ENCODE measurements at places on chromosomes 12 and 14. TPM values are rescaled to one million over a fixed set of nuclear protein-coding genes. Genes with fewer than 3 reads are reported as not detected.

STX2 gene
- total RNA-seq, result 29.2 TPM

- peak; percentile 84 for DNase-seq
Measured at GRCh38 chr12:58509116-58509885, 411.0 kb downstream of the LRIG3 start.

DNA sequence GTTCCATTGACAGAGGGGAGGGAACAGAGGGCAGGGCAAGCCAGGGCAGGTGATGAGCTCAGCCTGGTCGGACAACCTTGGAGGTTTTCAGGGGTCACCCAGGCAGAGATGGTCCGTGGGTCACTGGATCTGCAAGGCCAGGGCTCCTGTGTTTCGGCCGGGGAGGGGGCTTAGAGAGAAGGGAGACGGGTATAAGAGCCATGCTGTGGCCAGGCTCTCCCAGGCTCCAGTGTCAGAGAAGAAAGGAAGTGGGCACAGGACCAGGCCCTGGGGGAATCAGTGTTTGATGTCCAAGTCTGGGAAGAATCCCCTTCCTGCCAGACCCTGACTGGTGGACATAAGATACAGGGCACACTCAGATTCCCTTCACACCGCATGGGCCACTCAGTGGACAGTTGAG, 36.9 kb downstream of the DIO3 start:
- DNase-seq, result no peak

HOXC11 gene
- 1.9 TPM for total RNA-seq

- DNase-seq, result no peak
Measured at GRCh38 chr14:55957950-55958349, 160.3 kb upstream of the PELI2 start.

SNRNP35 gene
- total RNA-seq, result 9.9 TPM

LYZ gene
- not detected for total RNA-seq

DNA sequence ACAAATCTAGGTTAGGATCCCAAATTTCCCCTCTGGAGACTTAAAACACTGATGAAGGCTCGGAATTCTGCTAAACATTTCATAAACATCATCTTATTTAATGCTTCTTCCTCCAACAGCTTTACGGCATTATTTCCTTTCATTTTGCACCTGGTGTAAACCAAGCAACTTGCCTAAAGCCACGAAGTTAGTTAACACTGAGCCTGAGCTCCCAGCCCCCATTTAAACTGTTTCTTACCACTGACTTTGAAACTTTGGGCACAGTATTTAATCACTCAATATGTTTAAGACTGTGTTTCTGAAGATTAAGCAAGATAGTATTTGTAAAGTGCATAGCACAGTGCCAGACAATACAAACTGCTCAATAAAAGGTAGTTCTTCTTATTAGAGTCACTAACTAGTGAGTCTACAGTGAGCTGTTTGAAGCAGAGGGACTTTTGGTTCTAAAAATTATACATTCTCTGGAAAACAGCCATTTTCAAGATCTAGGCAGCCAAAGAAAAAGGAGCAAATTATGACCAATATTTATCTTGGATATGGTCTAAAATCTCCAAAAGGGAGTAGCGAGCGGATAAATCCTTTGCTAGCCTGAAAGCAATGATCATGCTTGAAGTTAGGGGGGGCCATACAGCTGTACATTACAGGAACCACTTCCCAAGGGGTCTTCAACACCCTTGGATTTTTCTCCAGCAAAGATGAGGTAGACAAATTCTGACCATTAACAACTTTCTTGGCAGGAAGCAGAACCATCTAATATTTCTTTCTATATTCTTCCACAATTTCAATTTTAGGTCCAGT, 4.0 kb downstream of the EGLN3 start:
- no peak for DNase-seq

GRCh38 chr14:103830511-103831270, 16.7 kb downstream of the PPP1R13B start:
- DNase-seq, result no peak

DNA sequence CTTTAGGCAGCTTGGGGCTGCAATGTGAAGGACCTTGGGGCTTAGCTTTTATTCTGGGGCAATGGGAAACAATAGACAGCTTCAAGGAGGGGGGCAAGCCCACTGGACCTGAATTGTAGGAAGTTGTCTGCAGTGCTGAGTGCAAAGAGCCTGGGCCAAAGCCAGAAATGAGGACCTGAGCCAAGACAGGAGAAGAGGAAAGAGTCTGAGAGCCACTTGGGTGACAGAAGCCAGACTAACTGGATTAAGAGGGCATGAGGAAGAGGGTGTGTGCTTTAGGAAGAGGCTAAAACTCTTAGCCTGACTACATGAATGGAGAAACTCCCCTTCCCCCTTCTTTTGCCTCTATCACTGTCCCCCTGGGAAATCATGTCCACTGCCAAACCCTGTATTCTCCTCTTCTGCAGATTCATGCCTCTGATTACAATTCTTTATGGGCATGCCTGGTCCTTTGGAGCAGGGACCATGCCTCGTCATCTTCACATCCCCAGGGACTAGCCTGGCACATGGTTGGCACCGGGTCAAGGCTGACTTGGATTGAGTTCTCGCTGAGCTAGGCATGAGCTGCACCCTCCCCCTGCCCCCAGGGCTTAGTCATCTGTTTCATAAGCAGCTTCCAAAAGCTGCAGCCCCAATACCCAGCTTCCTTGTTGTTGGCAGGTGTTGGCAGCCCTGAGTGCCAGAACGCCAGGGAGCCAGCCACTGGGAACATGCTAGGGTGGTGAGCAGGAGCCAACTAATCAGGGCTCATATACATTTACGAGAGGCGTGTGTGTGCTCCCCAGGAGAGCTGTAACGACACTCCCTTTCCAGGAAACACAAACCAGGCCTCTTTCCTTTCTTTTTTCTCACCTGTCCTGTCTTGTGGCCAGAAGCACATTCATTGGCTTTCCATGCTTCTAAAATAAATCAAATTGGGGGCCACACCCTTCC, 27.7 kb upstream of the JDP2 start:
- peak; percentile 89 for DNase-seq

DNA sequence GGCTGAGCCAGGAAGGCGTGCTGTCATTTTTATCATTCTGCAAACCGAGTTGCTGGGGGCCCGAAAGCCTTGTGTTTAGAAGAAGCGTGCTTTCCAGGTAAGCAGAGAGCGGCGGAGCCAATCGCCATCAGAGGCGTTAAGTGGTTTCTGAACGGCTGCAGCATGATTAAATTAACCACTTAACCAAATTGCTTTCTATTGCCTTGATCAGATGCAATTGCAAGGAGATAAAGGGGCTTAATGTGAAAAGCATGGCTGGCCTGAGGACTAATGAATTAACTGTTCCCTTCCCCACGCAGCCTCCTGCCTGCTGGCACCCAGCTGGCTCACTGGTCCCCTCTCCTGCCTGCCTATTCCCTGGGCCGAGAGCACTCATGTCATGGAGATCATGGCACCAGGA, 36.6 kb upstream of the CHGA start:
- no peak for DNase-seq

- DNase-seq, result no peak
Measured at GRCh38 chr14:56515739-56516138, 63.9 kb upstream of the TMEM260 start.

DNA sequence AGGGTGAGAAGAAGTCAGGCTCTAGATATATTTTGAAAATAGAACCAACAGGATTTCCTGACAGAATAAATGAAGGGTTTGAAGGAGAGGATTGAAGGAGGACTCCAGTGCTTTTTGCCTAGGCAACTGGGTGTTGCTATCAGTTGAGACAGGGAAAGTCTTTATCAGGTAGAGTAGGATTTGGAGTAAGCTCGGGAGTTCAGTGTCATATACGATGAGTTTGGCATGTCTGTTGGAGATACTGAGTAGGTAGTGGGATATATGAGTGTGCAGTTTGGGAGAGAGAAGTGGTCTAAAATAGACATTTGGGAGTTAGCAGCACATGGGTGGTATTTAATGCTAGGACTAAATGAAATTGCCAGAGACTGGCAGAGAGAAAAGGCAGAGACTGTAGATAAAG, 141.2 kb downstream of the SAMD4A start:
- no peak for DNase-seq

DNA sequence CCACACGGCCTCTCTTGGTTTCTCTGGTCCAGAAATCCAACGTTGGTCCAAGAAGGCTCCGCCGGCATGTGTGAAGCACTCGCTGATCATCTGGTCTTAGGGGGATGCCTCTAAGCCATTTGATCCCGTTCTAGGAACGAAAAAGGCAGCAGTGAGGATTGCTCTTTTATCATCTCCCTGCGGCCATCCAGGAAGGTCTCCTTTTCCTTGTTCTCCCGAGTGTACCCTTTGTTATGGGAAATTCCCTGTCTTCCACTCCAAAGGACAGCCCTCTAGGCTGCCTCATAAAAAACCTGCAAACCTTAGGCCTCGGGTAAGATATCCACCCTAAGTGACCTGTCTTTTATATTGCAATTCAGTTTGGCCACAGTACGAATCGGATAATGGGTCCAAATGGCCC, 85.8 kb downstream of the TMTC3 start:
- no peak for DNase-seq

DNA sequence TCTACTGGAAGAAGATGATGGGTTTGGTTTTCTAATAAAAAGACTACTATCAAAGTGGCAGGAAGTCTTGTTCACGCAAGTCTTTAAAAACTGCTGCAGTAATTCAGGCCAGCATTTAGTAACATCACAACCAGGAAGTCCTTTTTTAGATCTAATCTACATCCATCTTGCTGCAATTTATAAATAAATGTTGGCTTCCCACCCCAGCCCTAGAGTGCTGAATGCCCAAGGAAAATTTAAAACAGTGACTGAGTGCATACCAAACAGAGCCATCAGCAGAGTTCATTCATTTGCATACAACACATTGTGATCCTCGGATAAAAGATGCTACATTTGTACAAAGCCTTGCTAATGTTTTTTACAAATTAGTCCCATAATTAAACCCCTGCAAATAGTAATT, 72.1 kb downstream of the PHLDA1 start:
- peak; percentile 69 for DNase-seq

SERPINA9 gene
- not detected for total RNA-seq

DNA sequence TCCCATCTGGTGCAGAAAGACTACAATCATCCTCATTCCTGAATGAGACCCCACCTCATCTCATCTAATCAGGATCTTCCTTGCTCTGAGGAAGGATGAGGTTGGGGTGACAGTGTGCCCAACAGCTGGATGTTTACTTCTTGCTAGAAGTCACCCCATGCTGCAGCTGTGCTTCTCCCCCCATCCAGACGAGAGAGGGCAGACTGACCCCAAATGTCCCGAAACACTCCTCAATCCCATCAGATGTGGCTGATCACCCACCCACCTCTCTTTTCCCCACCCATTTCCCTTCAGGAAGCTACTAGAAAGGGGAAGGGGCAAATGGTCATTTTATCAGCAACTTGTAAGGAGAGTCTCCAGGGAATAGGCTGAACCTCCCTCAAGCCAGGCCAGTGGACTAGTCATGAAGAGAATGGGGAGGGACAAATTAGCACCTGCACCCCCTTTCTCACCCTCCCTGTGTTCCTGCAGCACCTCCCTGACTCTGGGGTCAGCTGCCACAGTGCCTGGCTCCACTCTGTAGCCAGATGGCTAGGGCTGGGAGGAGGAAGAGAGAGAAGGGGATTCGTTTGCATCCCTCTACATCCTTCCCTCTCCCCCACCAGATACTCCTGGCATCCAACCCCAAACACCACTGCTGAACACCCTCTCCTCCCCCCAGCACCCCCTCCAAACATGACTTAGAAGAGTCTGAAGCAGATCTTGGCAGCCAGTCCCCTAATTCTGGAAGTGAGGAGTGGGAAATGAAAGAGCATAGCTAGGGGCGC, 2.8 kb upstream of the BAZ2A start:
- no peak for DNase-seq

INHBC gene
- total RNA-seq, result not detected

TSHR gene
- total RNA-seq, result not detected

DNA sequence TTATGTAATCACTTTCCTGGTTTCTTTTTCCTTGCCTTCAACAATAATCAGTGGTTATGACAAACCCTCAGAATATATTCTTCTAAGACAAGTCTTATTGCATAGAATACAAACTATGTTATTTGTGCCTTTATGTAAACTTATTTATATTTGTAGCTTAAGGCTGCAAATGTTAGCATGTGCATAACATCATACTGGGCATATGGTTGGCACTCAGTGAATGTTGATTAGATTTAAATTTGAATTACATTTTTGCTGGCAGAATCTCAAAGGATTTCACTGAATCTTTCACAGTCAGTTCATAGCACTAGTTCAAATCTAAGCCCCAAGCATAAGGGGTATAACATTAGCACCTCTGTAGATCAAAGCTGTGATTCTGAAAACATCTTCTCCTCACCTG, 113.2 kb upstream of the AEBP2 start:
- no peak for DNase-seq

Measured in M059J (cell line).